H9 (cell line): ENCODE measurements at places on chromosomes 1 and 21.
A peak's percentile ranks its signal among the peaks of the same experiment; 100 is the strongest.

GRCh38 chr1:67285780-67286488, 21.7 kb upstream of the IL12RB2 start:
- DNase-seq = no peak

- no peak for DNase-seq
Observed at GRCh38 chr1:91731815-91732214, 154.1 kb downstream of the TGFBR3 start.

DNA sequence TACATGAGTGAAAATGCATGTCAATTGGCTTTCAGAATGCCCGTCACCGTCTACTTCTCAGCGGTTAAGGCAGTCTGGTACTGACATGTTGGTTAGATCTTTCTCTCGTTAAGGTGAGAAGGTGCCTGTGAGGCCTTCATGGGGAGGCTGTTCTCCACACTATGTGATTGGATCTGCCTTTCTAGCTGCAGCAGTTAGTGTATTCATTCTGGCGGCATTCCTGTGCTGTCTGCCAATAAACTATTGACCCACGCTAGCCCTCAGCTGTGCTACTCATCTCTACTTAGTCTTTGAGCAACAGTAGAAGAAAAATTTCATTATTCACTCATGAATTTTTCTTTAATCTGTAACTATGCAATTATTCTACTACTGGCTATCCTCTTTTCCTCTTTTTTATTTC, 32.0 kb downstream of the CCSAP start:
- DNase-seq = no peak

GRCh38 chr1:156246241-156246780, 1.5 kb downstream of the PAQR6 start:
- no peak for DNase-seq

DNA sequence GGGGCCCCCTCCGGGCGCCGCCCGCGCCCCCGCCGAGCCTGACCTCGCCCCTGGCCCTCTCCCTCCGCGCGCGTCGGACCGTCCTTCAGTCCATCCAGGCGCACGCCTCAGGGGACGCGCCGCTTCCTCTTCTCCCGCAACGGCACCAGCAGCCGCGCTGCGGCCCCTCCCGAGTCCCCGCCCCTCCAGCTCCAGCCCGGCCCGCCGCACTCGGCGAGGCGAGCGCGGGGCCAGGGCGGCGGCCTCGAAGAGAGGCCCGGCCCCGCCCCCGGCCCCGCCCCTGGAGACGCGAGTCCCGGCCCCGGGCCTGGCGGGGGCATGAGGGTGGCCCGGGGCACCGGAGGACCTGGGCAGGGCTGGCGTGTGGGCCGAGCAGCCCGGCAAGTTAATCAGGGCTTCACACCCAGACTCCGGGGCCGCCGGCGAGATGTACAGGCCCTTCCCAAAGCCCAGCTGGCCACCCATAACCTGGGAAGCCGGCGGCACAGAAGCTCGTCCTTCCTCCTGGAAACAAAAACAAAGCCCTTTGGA, at the start of gene IGSF3:
TSS of gene IGSF3 (minus strand) at position 159 of the 531 bp plus-strand sequence. CDS start 1,407 bp downstream, outside the sequence.
- DNase-seq = peak; percentile 86

DNA sequence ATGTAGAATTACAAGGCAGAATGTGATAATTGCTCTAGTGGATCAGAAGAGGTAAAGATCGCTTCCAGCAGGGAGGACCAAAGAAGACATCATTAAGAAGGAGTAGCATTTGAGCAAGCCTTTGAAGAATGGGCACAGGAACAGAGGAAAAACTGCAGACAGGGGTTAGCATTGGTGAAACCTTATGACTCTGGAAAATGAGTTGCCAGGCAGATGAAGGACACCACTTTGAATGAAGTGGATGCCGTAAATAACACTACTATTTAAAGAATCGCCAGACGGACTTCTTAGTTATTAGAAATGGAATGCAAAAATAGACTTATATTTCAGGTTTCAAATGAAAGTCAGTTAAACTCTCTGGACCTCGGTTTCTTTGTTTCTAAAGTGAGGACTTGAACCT, 727.7 kb downstream of the USP25 start:
- DNase-seq = no peak

DNA sequence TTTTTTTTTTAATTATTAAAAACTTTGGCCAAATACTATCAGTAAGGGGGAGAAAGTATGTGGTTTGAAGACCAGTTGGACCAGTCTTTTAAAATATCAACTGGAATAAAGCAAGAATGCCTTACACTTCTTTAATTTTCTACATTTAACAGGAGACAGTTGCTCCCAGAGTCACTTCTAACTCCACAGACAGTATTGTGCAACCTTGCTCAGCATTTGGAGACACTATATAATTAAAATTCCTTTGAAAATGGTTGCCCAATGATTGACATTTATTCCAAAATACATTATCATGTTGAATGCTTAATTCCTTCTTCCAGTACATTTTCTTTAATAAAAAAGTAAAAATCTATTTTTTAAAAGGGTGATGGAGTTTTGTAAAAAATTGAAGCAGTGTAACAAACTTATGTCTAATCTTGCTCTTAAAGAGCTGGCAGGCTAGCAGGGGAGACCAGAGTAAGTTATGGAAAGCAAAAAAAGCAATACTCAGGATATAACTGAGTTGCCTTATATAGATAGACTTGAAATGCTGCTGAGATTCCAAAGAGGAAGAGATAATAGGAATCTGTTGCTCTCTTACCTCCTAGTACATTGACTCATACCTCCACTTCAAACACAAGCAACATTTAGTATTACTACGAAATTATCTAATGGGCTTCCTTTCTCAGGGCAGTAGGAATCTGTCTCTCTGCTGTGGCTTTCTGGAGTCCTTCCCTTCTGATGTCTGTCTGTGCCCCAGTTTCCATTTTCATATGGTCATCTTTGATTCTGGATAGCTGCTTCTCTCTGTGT, 69.7 kb upstream of the RGL1 start:
- no peak for DNase-seq

GRCh38 chr21:35395728-35396127, 346.6 kb upstream of the RUNX1 start:
- DNase-seq = no peak

- DNase-seq = no peak
Observed at GRCh38 chr1:236578661-236579060, 25.7 kb downstream of the HEATR1 start.

GRCh38 chr1:244311784-244312532, 139.8 kb downstream of the ADSS2 start:
- no peak for DNase-seq

DNA sequence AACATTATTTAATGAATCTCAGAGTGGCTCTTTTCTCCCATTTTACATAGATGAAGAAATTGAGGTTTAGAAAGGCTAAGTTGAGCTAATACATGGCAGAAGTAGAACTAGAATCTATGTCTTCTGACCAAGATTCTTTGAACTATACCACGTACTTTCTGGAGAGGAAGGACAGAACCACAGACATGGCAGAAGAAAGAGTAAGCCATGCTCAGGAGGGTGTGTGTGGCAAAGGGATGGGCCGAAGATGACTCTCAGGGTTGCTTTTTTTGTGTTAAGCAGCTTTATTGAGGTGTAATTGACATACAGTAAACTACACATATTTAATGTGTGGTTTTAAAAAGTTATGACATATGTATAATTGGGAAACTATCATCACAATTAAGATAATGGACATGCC, 69.5 kb downstream of the PEX14 start:
- no peak for DNase-seq

DNA sequence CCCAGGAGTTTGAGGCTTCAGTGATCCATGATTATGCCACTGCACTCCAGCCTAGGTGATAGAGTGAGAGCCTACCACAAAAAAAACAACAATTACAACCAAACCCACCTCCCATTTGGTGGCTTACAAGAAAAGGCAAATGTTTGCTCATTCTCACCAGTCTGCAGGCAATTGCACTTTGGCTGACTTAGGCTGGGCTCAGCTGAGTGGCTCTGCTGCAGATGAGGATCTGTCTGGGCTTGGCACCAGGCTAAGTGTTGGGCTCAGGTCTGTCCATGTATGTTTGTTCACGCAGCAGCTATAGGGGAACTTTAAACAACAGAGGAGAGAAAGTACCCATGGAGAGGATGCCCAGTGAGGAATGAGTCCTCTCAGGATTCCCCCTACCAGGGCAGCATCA, 28.0 kb upstream of the COA6 start:
- no peak for DNase-seq

DNA sequence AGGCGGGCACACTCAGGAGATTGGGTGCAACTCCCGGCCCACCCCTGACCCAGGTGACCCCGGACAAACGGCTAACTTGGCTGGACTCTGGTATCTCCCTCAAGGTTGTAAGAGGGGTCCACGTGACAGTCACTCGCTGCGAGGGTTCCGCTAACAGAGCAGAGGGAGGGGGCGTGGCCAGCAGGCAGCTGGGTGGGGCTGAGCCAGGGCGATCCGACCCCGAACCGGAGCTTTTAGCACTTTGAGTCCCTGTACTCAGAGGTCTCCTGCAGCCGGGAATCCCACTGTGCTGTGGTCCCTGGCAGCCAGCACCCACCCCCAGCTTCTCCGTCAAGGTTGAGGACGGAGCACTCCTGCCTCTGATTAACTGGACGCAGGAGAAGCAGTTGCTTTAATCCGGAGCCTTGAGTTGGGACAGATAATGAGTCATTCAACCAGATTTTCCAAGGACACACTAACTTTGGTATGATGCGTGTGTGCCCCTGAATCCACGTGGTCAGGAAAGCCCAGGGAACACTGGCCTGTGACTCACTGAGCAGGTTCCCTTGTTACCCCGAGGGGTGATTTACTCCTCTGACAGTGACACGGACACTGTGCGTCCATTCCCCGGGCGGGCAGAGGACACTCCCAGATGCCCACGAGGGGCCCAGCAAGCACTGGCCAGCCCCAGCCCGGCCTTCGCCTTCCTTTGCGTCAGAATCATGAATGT, 16.8 kb downstream of the TRPM2 start:
- peak; percentile 75 for DNase-seq

DNA sequence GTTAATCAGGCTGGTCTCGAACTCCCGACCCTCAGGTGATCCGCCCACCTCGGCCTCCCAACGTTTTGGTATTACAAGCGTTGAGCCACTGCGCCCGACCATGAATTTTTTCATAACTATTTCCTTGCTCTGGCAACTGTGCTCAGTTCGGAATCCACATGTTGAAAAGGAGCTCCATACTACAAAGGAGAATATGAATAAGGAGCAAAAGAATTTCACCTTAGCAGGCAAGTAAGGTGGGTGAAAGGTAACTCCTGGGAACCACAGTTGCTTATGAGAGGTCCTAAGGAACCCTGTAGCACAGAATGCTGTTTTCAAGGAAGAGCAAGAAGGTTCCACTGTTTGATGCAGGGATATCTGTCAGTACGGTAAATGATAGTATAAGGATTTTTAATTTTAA, 29.9 kb upstream of the NADK start:
- DNase-seq = no peak

DNA sequence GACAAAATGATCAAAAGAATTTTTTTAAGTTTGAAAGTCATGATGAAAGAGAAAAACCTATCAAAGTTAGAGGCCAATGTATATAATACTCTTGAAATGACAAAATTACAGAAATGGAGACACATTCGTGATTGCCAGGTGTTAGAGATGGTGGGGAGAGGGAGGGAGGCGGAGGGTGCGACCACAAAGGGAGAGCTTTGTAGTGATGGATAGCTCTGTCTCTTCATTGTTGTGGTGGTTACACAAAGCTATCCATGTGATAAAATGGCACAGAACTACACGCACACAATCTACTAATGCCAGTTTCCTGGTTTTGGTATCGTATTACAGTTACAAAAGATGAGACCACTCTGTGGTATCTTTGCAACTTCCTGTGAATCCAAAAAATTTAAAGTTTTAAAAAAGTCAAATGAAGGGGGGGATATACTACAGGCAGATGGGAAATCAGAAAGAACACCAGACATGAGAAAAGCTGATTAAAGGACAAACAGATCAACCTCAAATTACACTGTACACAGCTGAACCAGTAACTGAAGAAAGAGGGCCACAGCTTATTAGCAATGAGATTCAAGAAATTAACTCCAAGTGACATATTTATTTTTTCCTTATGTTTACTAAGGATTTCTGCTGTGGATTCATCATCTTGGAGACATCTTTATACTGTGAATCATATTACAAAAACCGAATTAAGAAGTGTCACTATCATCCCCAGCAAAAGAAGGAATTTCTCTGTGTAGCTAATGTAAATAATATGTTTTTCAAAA, 199.1 kb downstream of the SLC45A1 start:
- DNase-seq = no peak

DNA sequence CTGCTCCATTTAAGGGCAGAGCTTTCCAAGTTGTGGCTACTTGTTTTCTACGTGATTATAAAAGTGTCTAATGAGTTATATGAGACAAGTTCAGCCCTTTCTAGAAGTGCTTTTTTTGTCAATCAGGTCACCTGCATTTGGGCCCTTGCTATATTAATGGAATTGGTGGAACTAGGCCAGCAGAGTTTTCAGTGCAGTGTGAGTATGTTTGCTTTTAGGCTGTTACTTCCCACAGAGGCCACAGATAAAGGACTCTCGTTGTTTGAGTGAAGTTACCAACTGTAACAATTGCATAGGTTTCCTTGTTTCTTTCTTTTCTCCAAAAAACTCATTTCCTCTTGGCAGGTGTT, 10.9 kb downstream of the SMAP2 start:
- no peak for DNase-seq

DNA sequence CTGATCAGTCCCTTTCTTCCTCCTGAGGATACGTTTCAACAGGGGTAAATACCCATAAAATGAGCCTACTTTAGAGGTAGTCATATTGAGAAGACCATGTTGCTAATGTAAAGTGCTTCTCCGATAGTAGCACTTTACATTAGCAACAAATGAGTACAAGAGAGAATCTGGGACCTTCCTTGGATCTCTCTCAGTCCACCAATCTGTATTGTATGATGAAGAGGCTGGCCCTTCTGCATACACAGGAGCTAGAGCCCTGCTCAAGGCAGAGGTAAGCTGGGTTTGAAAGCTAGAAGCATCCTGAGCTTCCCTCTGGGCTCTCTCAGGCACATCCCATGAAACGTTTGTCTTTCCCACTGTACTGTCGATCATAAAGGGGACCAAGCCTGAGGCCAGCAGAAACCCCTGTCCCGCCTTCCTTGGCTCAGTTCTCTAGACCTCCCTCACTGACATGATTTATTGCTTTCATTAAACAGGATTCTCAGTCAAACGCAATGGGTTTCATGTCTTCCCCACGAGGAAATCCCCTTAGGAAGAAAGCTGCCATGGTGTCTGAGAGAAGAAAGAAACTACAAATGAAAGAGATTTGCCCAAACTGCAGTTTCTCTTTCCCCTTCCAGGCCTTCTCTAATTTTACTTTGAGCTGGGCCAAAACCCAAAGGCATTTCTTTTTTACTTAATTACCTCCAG, 62.8 kb upstream of the BCAR3 start:
- DNase-seq = no peak

DNA sequence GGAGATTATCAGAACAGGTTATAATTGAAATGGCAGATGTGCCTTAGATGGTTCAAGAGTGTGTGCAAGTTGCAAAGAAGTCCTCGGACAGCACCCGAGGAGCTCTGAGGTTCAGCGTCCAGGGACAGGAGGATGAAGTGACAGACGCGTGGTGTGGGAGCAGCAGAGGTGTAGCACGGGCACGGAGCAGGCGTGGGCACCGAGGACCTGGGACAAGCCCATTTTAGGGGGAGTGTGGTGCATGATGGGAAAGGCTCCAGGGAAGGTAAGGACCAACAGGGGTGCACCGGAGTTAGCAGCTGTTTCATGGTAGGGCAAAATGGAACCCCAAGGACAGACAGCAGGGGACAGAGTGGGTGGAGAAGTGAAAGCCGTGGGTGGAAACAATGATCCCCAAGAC, 56.3 kb upstream of the BACE2 start:
- no peak for DNase-seq
